ENCODE measurements at places on chromosomes 12 and 14. TPM values are rescaled to one million over a fixed set of nuclear protein-coding genes. Genes with fewer than 3 reads are reported as not detected.

SIX1 gene
- total RNA-seq, result 0.32 TPM

- no peak for DNase-seq
Observed at GRCh38 chr14:98345161-98345560, 926.8 kb downstream of the BCL11B start.

- DNase-seq, result no peak
Observed at GRCh38 chr12:27826076-27826475, 46.0 kb upstream of the MANSC4 start.

ZBTB1 gene
- total RNA-seq, result 34.3 TPM

TSPAN9 gene
- 45.5 TPM for total RNA-seq

GRCh38 chr14:104601786-104602185, 2.8 kb downstream of the TMEM179 start:
- no peak for DNase-seq

COL2A1 gene
- 200 TPM for total RNA-seq

DNA sequence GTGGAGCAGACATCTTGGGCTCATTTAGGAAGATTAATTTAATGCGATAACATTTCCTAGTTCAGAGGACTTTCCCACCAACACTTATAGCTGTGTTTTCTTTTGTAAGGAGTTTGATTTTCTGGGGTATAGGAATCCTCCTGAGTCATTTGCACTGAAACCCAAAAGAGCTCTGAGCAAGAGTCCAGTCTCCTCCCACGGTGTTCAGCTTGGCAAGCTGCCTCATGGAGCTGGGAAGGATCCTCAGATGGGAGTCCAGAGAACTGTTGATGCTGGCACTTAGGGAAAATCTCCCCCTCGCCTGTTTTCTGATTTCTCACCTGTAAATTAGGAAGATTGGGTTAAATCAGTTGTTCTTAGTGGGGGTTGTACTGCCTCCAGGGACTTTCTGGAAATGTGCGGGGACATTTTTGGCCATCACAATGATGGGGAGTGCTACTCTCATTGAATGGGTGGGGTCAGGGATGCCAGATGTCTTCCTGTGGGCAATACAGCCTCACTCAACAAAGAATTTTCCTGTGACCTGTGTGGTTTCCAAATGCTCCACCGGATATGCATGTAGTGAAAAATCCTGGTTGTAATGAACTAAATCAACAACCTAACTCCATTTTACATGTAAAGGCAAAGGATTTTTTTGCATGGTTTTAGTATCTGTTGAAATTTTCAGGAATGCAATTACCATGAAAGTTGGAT, 150.6 kb downstream of the ADCK1 start:
- no peak for DNase-seq

REC8 gene
- 8.4 TPM for total RNA-seq

DNA sequence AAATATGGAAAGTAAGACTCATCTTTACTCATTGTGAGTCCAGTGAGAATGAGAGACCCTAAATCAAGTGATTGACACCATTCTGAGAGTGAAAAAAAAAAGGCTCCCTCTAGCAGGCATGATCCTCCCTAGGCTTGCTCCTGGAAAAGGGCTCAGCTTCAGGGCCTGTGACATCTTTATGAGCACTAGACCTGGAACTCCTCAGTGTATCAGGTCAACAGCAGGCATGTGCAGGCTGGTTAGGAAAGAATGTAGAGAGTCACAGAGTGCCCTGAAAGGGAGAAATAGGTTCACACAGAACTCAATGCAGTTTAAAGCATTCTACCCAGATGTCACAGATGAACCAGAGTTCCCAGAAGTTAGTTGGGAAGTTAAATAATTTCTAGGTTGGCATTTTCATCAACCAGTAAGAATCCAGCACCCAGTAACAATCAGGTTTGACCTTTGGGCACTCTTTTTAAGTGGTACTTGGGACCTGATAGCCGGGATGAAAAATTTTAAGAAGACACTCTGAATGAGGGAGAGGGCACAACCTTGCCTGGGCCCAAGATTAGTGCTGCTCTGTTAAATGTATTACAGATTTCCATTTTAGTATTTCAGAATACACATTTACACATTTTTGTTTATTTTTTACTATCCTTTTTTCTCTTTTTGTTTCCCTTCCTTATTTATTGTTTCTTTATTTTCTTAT, 828.8 kb downstream of the C12orf50 start:
- no peak for DNase-seq

DNA sequence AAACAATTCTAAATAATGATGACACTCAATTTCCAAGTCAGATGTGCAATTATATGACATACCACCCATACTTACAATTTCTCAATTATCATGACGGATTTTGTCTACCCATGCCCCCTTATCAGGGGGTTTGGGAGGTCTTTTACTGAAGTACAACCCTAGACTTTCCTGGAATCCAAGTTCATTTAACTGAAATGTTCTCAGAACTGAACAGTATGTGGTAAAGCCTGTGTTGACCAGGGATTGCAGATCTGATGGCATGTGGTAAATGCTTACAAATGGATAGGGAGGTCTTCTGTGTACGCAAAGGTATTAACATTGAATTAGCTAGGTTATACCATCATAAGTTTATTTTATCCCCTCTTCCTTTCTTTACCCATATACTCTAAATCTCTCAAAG, 281.8 kb downstream of the CEP128 start:
- no peak for DNase-seq

GRCh38 chr12:2151391-2151790, 98.6 kb downstream of the CACNA1C start:
- DNase-seq, result no peak

DNA sequence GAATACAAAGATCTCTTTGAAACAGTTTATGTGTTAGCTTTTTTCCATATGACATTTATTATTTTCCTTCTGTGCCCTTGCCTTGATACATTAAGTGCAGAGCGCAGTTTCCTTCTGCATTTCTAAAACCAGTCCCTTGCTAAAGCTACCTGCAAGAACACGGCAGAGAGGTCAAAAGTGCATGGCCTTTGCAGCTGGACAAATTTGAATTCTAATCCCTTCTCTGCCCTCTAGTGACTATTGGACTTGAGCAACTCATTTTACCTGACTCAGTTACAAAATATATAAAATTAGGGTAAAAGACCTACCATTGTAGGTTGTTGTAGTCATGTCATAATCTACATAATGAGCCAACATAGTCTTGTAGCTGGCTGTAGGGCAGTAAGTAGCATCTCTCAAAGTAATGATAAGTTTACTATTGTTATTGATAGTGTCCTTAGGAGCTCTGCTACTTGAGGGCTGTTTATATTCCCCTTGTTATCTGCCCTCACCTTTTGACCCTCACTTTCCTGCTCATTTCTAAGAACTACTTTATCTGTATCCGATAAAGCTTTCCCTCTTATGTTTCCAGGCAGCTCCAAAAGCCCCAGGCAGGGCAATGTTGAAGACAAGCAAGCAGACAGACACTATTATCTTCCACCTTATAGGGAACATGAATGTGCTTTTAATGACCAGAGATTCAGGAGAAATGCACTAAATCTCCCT, 120.0 kb upstream of the PDZRN4 start:
- DNase-seq, result peak; percentile 11

DNA sequence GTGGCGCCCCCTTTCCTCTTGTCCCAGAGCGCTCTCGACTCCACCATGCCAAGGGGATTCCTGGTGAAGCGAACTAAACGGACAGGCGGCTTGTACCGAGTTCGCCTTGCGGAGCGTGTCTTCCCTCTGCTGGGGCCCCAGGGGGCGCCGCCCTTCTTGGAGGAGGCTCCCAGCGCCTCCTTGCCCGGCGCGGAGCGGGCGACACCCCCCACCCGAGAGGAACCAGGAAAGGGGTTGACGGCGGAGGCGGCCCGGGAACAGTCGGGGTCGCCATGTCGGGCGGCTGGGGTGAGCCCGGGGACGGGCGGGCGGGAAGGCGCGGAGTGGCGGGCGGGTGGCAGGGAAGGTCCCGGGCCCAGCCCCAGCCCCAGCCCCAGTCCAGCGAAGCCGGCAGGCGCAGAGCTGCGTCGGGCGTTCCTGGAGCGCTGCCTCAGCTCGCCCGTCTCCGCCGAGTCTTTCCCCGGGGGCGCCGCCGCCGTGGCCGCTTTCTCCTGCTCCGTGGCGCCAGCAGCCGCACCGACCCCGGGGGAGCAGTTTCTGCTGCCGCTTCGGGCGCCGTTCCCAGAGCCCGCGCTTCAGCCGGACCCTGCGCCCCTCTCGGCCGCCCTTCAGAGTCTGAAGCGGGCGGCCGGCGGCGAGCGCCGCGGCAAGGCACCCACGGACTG, 376 bp downstream of the INSM2 start:
- no peak for DNase-seq

DNA sequence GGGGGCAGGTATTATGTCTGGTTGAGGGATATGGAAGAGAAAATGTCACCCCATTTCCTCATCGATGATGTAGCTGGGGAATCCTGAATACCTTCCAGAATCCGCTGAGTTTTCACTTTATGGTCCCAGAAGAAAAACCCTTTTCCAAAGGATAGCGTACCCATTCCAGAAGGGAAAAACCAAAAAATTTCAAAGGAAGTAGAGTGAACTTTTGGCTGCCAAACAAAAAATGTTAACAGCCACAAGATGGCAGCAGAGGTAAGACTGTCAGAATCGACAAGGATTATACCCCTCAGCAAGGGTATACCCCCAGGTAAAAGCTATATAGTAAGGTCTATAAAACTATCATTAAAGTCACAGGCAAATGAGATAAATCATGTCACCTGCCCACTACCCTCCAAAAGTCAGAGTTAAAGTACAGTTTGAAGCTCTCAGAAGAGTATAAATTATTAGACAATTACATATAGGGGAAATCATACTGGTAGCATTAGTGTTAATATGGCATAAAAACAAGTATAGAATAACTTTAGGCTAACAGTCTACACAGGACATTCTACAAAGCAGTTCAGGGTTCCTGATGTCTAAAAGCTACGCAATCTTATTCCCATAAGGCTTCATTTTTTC, 18.0 kb downstream of the ACIN1 start:
- DNase-seq, result peak; percentile 55

DNA sequence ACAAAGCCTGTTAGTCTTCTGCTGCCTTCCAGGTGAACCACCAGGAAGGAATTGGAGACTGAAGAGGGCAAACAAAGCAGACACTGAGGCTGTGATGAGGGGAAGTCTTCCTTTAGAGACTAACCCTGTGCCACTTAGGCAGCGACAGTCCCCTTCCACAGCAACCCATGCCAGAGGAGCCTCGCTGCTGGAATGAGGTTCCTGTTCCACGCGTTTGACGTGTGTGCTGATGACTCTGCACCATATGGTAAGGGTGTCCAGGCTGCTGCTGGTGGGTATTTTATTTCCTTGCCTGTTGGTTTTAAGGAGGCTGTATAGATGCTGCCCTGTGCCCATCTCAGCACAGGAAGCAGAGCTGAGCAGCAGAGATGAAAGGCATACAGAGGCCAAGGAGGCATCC, 361.9 kb upstream of the FKBP4 start:
- DNase-seq, result no peak

- DNase-seq, result no peak
Observed at GRCh38 chr12:47303207-47303606, 223.4 kb upstream of the AMIGO2 start.

Measured in Caco-2 (cell line).